ENCODE measurements at places on chromosomes 4 and X. TPM values are rescaled to one million over a fixed set of nuclear protein-coding genes. Genes with fewer than 3 reads are reported as not detected.

NKX3-2 gene
- under 0.01 TPM for total RNA-seq

GPRASP3 gene
- total RNA-seq: 3.4 TPM

FOXR2 gene
- not detected for total RNA-seq

PAGE1 gene
- total RNA-seq: not detected

CD40LG gene
- not detected for total RNA-seq

SRPX2 gene
- total RNA-seq: 5.1 TPM
